ENCODE measurements at places on chromosomes 3 and 15.

- no peak for DNase-seq
Measured at GRCh38 chr15:96369825-96370621, 39.5 kb downstream of the NR2F2 start.

GRCh38 chr3:163543662-163544061, 1534.6 kb downstream of the SI start:
- no peak for DNase-seq

GRCh38 chr3:61847784-61848462, 286.6 kb downstream of the PTPRG start:
- no peak for DNase-seq

DNA sequence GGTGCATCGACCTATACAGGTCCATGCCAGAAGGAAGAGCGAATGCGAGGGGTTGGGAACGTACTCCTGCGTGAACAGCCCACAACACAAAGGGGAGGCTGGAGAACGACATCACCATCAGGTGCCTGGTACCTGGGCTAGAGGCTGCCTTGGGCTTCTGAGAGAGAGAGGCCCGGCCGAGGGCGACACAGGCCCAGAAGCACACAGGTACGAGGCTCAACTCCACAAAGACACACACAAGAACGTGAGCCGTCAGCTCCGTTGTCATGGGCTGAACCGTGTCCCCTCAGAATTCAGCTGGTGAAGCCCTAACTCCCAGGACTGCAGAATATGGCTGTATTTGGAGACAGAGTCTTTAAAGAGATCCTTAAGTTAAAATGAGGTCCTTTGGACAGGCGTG, 134.3 kb downstream of the ATP10A start:
- DNase-seq: no peak

- DNase-seq: peak; percentile 5
Measured at GRCh38 chr3:195441992-195442572, 738 bp downstream of the ACAP2 start.

DNA sequence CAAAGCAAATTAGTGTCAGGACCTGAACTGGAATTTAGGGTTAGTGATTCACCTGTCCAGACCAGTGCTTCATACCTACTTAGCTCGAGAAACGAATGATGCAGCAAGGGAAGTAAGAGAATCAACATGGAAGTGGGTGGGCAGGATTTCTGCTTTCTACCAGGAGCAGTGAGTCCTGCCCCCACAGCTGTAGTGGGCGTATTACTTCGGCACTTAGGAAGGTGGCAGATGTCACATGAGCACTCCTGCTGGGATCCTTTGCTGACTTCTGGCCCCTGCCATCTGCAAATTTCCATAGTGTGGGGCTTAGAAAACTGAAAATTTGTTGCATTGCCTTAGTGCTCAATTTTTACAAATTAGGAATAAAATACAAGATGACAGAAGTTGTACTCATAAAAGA, 31.2 kb downstream of the RYR3 start:
- DNase-seq: no peak
